ENCODE measurements at places on chromosomes 3 and 15.

DNA sequence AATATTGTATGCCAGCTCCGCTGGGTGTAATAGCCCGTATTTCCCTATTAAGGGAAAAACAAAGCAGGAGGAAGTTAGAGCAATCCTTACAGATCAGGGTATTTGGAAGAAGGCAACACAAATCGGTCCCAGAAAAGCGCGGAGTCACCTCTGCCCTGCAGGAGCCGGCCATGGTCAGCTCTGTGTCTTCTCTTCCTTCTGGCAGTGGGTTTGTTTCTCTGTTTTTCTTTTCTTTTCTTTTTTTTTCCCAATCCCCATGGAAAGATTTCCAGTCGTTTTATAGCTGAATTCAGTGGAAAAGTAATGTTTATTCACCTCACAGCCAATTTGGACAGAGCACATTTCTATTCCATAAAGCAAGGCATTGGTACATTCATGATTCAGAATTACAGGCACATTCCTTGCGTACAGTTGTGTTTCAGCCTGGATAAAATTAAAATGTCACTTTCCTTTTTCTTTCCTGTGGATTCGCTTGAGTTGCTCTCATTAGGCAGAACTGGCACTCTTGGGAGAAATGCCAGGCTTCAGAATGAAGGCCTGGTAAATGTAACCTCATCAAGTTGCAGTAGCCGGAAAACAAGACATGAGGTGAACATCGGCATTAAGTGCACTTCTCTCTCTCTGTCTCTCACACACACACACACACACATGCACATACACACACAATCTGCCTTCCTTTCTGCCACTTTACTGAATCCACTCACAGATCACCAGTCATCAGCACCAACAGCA, 204.5 kb upstream of the UBE2E1 start:
- no peak for DNase-seq

DNA sequence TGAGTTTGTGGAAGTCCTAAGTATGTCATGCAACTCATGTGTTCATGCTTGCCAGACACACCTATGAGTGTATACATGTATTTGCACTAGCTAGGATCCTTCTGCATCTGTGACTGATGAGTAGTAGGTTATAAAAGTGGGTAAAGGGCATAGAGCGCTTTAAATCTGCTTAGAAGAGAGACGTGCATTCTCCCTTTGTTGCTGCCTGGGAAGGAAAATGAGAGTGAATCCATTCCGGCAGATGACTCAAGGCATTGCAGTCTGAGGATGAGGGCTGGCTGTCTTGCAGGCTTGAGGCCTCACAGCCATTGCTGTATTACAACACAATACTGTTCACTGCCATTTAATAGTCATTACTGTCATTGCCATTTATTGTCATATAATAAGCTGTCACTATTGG, 120.8 kb upstream of the UMPS start:
- no peak for DNase-seq

- no peak for DNase-seq
Measured at GRCh38 chr3:188000361-188000861, 153.5 kb upstream of the LPP start.

- no peak for DNase-seq
Measured at GRCh38 chr3:71358243-71358642, 225.3 kb downstream of the FOXP1 start.

GRCh38 chr15:83163032-83163431, 44.6 kb downstream of the HDGFL3 start:
- DNase-seq = no peak

- DNase-seq = no peak
Measured at GRCh38 chr3:118472586-118472985, 562.1 kb downstream of the IGSF11 start.

- DNase-seq = no peak
Measured at GRCh38 chr3:8324747-8325146, 176.9 kb upstream of the LMCD1 start.

- DNase-seq = peak; percentile 70
Measured at GRCh38 chr3:66037986-66038369, 740 bp downstream of the MAGI1 start.

DNA sequence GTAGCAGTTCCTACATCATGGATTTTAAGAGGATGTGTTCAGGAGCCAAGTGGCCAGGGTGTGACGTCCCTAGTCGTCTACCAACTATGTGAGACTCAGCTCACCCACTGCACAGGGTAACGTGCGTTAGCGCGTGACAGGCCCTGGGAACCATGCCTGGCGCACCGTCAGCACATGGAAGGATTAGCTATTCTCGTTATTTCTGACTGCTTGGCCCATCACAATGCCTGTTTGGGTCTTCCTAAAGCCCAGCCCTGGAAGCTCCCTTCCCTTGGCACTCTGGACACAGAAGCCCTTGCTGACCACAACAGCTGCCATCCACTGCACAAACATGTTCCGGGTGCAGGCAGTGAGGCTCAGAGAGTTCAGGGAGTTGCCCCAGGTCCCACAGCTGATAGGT, 91.0 kb upstream of the RPL32 start:
- DNase-seq = no peak

GRCh38 chr15:63554337-63554927, 42.8 kb upstream of the FBXL22 start:
- DNase-seq = no peak

- no peak for DNase-seq
Measured at GRCh38 chr3:95387242-95388021, 1324.6 kb downstream of the NSUN3 start.

All from left forelimb (tissue), 1 donor.